ENCODE measurements at places on chromosomes 5 and 9.

DNA sequence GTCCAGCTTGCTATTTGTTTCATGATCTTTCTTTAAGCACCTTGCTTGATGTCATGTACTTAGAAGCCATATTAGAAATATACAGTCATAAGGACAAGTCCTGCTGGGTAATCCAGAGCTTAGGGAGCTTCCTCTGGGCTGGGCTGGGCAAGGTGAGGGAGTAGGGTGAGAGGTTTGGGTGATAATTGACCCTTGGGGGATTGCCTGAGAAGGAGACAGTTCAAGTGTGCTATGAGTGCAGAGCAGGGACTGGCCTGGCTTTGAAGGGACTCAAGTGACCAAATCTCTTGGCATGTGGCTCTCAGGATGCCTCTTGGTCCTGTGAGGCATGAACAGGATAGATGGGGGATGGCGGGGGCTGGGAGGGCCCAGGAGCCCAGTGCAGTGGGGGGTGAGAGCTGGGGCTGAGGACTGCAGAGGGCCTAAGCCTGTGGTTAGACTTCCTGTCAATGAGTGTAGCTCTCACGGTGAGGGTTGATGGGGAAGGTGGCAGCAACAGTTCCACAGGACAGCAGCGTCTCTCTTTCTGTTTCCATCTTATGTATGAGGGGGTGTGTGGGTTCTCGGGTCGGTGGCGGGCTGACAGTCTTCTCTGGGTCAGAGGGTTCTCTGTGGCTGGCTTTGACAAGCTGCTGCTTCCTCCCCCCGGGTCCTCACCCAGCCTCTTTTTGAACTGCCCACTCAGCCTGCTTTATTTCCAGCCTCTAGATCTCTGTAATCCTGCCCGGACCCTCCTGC lies 53.5 kb downstream of the RGS3 start:
- no peak for DNase-seq

GRCh38 chr5:94908889-94909480 lies 290.5 kb downstream of the SLF1 start:
- peak; percentile 31 for DNase-seq

DNA sequence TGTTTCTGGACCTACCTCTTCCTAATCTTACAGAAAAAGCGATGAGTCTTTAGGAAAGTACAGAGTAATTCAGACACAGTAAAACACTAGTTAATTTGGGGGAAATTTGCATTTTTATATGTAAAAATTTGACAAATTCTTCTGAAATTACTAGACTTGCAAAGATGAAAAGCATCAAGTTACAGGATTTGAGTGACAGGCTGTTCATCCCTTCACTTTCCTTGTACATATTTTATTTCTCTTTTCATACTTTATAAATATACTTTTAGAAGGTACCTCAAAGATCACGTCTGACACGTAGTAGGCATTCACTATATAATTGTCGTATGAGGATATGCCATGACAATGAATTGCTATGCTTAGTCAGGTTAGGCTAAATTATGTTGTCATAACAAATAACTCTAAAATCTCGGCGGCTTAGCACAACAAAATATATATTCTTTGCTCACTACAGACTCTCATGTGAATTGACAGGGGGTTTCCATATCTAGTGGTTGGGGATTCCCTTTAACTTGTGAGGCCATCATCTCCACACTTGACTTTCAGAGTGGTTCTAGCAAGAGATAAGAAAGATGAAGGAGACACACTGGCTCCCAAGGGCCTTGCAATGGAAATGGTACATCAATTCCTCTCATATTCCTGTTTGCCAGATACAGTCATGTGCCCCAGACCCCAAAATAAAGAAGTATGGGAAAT lies 154.1 kb upstream of the TUT7 start:
- no peak for DNase-seq

DNA sequence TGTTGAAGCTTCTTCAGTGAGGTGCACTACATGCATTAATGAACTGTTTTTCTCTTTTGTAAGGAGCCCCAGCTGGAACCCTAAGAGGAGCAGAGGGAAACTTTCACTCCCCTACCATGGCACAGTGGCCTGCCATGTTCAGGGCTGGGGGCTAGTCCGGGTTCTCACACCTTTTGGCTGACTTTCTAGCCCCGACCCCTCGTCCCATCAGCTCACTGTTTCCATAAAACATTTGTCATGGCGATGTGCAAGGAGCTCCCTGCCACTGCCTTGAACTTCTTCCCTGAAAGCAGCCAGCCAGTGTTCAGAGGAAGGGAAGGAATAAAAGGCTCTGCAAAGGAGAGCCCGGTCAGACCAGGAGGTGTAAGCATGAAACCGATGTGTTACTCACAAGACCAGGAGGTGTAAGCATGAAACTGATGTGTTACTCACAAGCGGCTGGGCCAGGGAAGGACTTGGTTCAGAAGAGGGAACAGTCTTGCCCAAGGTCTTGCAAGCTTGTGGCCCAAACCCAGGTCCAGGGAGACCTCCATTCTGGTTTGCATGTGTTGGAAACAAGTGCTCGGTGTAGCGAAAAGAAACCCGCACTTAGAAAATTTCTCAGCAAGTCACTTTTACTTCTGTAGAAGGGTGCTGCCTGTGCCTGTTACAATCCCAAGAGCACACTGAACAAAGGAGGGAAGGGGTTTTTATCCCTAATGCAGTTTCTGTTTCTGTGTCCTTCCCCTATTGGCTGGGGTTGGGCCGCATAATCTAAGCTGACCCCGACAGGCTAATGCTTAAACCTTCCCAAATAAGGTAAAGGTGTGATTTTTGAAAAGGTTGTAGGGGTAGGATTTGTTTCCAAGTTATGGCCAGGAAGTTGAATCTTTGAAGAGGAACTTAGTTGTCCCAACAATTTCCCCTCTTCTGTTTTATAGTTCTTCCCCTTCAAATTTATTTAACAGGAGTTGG lies 3.4 kb upstream of the ABO start:
- no peak for DNase-seq

GRCh38 chr5:112480501-112480900 lies 61.4 kb upstream of the EPB41L4A start:
- DNase-seq, result no peak

DNA sequence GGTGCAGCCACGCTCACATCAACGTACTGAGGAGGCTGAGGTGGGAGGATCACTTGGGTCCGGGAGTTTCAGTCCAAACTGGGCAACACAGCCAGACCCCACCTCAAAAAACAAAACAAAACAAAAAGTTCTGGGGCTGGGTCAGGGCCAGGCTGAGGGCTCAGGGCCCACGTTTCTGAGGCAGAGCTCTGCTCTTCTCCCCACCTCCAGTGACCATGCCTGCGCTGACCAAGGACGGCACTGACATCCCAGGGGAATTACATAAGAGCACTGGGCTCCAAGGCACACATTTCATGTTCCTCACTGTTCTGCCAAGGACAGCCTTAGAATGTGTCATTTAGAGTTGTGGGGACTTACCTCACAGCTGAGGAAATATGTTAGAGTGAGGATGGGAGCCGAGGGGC lies 40.4 kb upstream of the TESK1 start:
- DNase-seq, result no peak

DNA sequence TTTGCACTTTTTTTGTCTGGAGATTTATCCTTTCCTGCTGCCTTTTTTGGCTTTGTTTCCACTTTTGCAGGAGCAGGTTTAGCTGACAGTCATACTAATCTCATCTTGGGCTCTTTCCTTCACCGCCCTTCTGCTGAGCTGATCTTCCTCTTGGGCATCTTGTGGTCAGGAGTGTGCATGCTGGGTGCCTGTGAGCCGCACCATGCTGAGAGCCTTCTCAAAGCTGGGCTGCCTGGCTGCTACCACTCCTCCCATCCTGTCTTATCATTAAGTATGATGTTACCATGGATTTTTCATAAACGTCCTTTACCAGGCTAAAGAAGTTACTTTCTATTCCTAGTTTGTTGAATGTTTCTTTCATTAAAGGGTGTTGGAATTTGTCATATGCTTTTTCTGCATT lies 49.5 kb upstream of the MCCC2 start:
- no peak for DNase-seq

DNA sequence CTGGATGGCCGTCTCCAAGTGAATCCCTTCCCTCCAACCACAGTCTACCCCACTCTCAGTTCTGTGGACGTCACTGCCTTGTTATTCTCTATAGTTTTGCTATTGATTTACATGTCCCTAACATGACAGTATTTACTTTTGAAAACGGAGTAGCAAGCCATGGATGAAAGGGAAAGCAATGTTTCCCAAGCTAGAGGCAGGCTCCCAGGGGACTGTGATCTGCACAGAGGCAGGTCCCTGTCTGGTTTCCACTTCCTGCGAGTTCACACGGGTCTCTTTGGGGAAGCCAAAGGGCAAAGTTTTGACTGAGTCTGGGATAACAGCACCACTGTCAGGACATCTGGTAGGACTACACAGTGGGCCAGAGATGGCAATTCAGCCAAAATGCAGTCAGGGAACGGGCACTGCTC lies 12.7 kb downstream of the C9orf153 start:
- DNase-seq, result no peak

DNA sequence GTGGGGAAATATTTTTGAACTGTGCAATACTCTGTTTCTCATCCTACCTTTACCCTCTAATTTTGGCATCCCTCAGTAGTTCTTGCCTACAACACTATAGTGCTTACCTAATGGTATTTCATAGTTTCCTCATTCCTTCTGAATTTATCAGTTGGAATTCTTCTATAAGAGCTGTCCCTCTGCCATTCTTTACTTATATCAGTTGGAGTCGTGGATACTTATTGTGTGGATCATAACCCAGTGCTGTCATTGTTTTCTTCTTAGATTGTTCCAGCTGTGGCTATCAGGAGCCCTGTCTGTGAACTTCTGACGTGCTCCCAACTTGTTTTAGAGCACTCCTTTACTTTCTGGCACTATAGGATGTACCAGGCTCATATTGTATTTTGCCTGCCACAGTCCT lies 146.1 kb upstream of the OTULINL start:
- no peak for DNase-seq

- DNase-seq, result no peak
These were observed 71.0 kb downstream of the USP20 start for GRCh38 chr9:129906298-129906697.
